ENCODE measurements at places on chromosomes 3 and 15.

DNA sequence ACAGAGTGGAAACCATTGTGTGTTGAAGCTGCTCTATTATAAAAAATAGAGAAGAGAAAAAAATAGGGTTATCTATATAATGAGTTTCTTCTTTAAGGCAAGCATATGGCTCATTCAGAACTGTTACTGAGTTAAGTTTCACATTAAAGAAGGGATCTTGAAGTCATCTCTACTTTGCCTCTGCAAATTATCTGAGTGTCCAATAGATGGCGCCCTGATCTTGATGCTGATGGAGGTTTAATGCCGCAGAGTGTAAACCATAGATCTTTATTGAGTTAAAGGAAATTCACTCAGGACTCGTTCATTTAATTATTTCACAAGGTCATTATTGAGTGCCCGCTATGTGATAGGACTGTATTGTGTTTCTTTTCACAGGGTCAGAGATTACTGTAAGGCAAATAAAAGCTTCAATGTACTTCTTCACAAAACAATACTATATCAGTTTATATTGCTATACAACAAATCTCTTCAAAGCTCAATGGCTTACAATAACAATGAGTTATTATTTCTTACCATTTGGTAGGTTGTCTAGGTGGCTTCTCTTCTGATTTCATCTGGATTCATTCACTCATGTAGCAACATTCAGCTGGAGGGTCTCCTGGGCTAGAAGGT, 171.4 kb downstream of the NSUN3 start:
- peak; percentile 46 for DNase-seq

DNA sequence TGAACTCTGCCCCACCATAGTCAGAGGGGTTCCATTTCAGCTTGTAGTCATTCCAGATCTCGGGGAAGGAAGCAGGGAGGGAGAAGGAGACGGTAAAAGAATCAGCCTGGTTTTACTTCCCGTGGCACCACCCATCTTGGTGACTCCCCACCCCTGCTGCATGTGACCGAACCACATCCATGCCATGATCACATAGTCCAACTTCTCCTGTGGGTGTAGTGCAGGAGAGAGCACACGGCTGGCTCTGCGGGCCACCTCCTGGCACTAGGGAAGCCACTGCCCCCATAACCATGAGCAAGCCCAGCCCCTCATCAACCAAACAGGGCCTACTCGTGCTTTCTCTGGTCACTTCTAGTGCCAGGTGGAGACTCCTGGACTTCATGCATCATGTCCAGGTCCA, 3.7 kb downstream of the CHRNA3 start:
- DNase-seq = no peak

GRCh38 chr15:40436892-40437751, 3.6 kb upstream of the BAHD1 start:
- no peak for DNase-seq

DNA sequence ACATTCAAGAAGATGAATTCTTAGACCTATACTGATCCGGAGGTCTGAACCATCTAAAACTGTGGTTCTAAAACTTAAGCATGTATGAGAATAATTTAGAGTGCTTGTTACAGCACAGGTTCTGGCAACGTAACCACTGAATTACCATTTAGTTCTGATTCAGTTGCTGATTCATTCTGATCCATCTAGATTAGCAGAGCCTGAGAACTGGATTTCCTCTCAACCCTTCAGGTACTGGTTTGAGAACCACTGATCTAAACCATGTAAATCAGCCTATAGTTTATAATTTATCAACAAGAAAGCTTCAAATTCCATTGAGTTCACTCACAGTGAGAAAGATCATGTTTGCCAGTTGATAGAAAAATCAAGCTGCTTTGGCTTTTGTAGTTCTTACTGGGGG, 1001.1 kb upstream of the EPHA6 start:
- no peak for DNase-seq

DNA sequence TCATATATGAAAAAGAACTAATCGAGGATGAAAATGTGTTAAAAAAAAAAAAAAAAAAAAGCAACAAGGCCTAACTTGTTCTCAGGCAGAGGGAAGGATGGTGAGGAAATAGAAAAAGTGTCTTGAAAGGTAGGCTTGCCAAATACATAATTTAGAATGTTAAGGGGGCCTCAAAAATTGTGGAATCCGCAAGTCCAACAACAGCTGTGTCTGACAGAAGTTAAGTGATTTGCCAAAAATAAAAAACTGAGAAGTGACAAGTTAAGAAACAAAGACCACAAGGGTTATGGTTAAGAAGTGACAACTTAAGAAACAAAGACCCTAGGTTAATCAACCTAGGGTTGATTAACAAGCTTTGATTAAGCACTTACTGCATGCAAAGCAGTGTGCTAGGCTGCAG, 110.6 kb downstream of the P2RY1 start:
- no peak for DNase-seq

DNA sequence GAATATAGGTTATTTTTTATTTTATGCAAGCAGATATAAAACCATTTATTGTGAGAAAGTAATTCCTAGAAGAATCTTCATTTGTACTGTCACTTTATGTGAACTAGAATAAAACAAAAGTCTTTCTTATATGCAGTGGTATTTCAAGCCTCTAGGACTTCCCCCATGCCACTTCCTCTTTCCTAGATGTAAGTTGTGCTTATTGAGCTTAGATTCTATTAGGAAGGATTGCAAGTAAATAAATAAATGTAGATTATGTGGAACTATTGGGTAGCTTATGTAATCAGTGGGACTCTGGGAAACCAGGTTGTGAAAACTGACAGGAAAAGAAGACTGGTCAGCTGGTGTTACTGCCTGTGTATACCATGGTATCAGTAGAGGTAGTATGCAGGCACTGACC, 169.7 kb downstream of the RSRC1 start:
- DNase-seq = no peak

DNA sequence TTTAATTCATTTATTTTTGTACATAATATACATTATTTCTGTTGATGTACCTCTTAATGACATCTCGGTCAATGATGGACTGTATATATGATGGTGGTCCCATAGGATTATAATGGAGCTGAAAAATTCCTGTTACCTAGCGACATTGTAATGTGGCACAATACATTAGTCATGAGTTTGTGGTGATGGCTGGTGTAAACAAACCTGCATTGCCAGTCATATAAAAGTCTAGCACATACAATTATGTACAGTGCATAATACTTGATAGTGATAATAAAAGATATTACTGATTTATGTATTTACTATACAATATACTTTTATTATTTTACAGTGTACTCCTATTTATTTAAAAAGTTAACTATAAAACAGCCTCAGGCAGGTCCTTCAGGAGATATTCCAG, 15.1 kb downstream of the TTC14 start:
- DNase-seq = no peak

GRCh38 chr3:155086051-155086450, 5.9 kb downstream of the MME start:
- no peak for DNase-seq
